Stimulated activated CD8-positive, alpha-beta memory T cell treated with anti-CD3 and anti-CD28 coated beads, Interleukin-2, amount 100 ng/mL, for 1 hour (primary cell): ENCODE measurements at places on chromosomes 11 and 22.

GRCh38 chr11:88117281-88117858 lies 57.9 kb downstream of the RAB38 start:
- DNase-seq: no peak

DNA sequence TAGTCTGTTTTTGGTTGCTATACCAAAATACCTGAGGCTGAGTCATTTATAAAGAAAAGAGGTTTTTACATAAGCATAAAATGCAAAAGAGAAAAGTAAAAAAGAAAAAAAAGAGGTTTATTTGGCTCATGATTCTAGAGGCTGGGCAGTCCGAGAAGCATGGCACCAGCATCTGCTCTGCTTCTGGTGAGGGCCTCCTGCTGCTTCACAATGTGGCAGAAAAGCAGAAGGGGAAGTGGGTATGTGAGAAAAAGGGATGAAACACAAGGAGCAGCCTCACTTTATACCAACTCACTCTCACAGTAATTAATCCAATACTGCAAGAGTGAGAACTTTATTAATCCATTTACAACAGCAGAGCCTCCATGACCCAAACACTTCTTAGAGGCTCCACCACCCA lies 47.1 kb downstream of the MTNR1B start:
- DNase-seq: no peak

DNA sequence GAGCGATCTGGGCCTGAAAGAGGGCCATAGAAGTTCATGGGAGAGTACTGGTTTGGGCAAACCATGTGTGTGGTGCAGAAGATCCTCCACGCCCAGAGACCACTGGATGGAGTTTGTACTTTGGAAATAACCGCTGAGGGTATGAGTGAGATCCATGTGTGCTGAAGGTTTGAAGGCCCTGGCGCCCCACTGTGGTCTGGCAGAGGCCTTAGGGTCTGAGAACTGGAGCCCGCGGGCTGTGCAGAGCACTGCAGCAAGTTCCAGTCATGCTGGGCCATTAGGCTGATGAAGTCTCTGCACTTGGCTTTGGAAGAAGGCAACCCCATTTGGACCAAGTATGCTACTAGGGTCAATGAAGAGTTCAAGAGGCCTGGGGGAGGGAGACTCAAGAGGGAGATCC lies 186.4 kb downstream of the BUD13 start:
- DNase-seq: no peak

DNA sequence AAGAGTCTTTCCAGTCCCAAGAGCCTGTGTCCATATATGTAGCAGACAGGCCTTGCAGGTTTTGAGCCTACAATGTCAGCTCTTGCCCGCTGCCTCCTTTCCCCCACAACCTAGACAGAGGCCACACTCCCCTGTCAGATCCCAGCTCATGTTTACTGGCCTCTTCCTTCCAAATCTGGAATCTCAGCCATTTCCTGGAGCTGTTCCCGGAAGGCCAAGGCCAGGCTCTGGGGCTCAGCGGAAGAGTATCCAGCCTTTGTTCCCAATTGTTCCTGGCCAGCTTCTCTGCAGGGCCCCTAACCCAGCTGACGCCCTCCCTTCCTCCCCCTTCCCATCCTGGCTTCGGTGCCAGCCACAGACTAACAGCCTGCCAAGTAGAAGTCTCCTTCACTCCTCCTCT lies 1.0 kb upstream of the ROBO4 start:
- no peak for DNase-seq

- DNase-seq: no peak
These were observed 190.5 kb upstream of the MTMR2 start for GRCh38 chr11:96114178-96115064.

DNA sequence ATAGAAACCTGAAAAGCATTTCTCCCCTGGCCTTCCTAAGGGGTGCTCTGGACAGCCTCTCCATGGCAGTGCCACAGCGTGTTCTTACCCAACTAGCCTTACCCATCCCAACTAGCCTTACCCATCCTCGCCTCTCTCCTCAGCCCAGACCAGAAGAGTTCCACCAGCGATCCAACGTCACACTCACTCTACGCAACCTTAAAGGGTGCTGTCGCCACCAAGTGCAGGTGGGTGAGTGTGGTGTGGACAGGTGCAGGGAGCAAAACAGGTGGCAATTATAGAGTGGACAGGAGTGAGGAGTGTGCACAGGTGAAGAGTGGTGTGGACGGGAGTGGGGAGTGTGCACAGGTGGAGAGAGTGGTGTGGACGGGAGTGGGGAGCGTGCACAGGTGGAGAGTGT lies 17.8 kb downstream of the TMEM121B start:
- no peak for DNase-seq

GRCh38 chr11:119317592-119318239 lies 786 bp upstream of the MCAM start:
- DNase-seq: no peak

DNA sequence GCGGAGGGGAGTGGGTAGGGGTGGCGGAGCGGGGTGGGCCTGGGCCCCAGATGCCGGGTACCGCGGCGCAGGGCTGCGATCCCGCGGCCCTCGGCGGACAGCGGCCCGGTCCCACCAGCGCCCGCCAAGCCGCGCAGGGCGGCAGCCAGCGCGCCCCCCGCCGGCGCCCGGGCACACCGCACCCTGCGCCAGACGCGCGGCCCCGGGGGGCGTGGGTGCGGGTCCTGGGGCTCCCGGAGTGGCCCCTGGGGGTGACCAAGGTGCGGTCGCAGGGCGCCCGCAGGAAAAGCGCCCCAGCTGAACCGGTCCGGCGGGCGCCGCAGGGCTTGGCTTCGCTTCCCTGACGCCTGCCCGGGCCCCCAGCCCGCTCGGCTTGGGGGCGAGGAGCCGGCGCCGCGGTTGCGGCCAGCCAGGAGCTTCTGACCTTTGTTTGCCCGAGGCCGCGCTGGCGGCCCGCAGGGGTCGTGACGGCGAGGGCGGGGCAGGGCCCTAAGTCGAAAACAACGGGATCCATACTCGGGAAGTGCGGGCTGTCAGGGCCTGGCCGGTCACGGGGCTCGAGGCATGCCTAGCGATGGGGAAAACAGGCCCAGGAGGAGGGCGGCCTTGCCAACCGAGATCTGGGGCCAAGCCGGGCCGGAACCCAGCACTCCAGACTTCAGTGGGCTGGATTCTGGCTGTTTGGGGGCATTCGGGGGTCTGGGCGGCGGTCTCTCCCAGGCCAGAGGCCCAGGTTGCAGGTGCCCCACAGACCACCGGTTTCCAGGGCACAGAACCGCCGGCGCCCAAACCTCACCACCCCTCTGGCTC lies 581 bp upstream of the AP5B1 start:
- DNase-seq: no peak

GRCh38 chr11:30174265-30175020 lies 56.4 kb upstream of the FSHB start:
- no peak for DNase-seq
